Glutamatergic neuron (in vitro differentiated cells): ENCODE measurements at places on chromosomes 6 and 20.

DNA sequence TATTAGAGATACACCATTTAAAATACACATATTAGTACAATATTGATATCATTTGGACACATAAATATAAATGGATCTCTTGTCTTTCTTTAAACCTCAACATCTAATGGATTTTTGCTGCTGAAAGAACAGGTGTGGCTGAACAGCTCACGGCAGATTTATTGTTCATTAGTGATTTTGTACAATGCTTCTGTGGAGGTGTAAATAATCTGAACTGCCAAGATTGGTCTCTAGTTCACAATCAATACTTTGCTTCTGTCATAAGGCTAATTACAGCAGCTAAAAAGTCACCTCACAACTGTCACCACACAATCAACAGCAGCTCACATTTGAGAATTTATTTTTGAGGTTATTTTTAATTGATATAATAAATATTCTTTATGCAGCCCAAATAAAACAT, 162.0 kb upstream of the SIM1 start:
- no peak for DNase-seq

DNA sequence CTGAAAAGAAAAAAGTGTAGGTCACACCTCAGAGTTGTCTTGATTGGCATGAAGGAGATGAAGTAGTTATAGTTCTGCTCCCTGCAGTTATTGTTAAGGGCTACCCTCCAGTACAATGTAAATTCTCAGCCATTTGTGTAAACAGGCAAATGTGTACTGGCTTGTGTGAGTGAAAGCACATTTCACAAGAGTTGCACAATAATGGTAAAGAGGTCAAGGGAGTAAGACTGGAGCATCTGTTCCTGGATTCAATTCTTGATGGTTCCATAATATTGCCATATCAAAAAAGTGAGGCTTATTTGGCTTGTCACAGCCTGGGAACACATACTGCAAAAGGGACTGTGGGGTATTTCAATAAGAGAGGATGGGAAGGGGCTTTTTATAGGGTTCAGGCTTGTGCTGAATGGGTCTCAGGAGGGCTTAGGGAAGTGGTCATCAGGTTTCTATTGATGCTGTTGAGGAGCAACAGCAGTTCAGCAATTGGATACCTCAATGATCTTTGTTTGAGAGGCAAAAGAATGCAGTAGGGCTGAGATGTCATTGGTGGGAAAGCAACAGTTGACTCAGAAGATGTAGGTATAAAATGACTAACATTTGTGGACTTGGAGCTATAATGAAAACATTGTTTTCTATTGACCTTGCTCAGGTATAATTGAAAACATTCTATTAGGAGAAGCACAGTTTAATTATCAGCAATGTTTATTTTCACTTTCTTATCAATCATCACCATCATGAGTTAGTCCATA, 402.6 kb downstream of the BCKDHB start:
- DNase-seq = no peak

DNA sequence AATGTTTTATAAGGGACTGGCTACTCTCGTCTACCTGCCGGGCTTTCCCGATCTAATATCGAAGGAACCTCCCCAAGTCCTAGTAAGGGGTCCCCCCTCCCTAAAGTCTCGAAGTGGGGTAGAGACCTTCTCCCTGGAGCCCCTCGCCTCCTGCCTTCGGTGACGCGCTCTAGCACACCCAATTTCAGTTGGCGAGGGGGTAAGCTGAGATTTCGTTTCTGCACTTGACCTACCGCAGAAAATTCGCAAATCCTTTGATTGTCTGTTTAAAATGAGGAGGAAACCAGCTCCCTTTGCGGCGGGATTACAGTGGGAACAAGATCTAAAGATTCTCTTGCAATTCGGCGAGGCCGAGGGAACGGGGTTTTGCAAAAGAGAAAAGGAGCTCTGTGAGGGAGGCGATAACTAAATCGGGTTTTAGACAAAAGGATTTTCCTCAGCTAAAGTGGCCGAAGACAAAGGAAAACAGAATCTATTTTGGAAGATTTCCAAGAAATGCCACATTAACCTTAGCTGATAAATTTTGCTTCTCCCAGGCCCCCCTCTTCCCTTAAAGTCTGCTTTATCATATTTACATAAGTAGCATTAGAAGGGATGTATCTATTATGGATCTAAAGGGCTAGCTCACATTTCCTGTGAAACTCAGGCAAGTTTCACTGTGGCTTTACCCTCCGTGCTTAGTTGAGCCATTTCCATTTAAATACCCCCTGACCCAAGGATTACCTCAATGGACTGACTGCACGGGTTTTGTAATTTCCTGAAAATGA, 8.4 kb downstream of the SIM1 start:
- no peak for DNase-seq

DNA sequence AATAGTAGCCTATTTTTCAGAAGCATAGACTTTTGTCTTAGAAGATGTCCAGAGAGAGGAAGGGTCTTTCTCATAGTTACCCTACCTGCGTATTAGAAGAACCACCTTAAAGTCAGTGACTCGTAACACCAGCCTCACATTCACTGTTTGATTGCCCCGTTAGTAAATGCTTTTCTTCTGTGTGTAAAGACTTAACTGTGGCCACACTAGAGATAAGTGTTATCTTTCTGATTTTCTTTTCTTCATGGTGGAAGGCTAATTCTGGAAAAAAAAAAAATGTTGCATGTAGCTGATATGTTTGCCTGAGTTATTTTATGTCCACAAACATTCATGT, 83.9 kb downstream of the SAMD3 start:
- DNase-seq = no peak

GRCh38 chr6:35178012-35178411, 35.7 kb upstream of the SCUBE3 start:
- no peak for DNase-seq
